ENCODE measurements at places on chromosomes 13 and 19.

- DNase-seq, result no peak
Measured at GRCh38 chr19:51754770-51755169, 3.1 kb upstream of the FPR1 start.

GRCh38 chr19:51433043-51433442, 15.6 kb upstream of the SIGLEC10 start:
- DNase-seq, result no peak

DNA sequence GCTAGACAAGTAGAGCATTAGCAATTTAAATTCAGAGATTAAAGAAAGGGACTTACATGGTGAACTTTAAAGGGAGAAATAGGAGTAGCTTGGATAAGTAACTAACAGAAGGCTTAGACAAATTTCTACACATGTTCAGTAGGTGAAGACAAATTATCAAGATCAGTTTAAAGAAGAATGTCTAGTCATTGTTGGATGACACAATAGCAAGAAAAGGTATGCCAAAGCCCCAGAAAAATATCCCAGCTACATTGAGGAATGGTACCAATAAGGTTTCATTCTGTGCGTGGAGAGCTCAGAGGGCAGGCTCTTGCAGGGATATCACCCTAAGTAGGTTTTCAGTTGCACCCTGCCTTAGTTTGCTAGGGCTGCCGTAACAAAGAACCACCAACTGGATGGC, 3.5 kb upstream of the STK24 start:
- DNase-seq, result no peak

DNA sequence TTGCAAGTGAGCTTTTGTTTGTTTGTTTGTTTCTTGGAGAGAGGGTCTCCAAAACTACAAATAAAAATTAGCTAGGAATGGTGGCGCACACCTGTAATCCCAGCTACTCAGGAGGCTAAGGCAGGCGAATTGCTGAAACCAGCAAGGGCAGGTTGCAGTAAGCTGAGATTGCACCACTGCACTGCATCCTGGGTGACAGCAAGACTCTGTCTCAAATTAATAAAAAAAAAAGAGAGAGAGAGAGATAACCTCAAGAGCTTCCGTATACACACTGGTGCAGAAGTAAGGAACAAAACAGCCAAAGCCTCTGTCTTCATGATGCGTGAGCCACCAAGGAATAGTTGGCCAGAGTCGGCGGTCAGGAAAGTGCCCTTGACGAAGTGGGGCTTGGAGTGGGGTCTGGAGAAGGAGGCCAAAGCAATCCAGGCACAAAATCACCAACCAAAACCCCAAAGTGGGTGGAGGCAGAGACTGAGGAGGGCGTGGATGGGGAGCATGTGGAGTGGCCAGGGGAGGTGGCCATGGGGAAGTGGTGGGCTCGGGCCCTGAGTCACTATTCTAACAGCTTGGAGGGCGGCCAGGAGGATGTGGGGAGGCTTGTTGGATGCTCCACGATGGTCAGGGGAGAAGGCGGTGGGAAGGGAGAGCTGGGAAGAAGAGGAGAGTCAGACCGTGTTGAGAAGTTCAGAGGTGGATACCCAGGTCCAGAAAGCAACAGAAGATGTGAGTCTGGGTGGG, 21.2 kb upstream of the TOMM40 start:
- DNase-seq, result peak; percentile 27

DNA sequence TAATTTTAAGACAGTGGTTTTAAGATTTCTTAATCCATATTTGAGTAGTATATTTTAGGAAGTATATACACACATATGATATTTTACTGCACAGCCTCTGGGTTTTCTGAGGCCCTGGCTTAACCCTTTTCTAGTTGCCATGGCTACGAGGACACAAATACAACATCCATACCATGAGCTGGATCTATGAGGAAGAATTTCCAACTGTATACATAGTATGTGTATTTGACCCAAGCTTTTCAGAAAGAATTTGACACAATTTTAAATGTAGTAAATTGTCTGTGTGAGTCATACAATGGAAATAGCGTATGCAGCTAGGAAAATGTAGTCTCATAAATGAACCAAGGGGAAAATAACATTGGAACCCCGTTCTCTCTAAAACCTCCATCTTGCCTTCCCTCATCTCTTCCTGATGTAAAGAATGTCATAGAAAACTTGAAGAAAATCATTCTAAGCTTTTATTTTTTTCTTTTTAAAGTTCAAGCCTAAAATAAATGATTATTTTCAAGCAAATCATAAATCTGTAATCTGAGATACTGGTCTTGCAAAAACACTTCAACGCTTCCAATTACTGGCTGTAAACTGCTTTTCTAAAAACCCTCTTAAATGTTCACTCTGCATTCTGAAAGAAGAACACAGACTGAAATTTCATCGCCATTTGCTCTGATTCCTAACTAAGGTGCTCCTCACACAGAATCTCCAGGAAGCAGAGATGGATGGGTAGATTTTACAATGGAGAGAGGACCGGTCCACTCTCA, 172.4 kb downstream of the LACC1 start:
- DNase-seq, result peak; percentile 44

DNA sequence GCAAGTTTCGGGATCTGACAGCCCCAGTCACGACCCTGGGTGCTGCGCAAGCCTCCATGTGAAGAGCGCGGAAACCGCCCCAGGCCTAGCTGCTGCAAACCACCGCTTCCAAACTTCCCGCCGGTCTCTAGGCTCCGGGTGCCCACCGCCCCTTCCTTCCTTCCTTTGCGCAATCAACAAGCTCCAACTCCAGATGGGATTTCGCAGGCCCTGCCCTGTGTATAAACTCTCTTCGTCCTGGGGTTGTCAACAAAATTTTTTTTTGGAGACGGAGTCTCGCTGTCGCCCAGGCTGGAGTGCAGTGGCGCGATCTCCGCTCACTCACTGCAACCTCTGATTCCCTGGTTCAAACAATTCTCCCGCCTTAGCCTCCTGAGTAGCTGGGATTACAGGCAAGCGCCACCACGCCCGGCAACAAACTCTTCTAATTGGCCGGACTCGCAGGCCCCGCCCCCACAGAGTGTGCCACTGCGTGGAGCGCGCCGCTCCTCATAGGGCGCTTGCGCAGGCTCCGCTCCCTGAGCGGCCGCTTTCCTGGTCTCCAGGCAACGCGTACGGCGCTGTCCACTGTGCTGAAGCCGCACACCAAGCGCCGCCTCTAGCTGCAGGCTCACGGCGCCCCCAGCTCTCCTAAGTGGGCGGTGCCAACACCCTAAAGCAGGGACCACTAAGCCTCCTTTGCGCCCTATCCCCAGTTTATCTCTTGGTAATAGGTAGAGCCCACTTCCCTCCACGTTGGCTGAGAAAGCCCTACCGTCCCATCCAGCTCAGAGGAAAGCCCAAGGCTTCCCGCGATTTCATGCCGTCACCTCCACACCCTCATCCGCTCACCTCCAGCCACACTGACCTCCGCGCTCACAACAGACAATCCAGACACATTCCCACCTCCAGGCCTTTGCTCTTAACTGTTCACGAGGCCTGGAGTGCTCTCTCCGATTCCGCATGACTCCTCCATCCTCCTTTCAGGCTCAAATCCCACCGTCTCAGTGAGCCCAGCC, 5.5 kb upstream of the QTRT1 start:
- DNase-seq, result peak; percentile 97

Data from PC-3 (cell line).